ENCODE measurements at places on chromosomes 1 and 21. TPM values are rescaled to one million over a fixed set of nuclear protein-coding genes. Genes with fewer than 3 reads are reported as not detected.

Gene MSH4
- not detected for total RNA-seq

Gene C1orf50
- 4.1 TPM for total RNA-seq

Gene CACNA1E
- total RNA-seq, result not detected

Gene TCEANC2
- 2.0 TPM for total RNA-seq

Gene ITGB2
- total RNA-seq, result not detected

Gene TSSK3
- 1.3 TPM for total RNA-seq

Data from mesangial cell (primary cell).